ENCODE measurements at places on chromosomes 7 and 10.

GRCh38 chr10:116126239-116126638 is 146.8 kb downstream of the GFRA1 start:
- DNase-seq = no peak

GRCh38 chr10:133557381-133557780 is 8.0 kb downstream of the SYCE1 start:
- no peak for DNase-seq

GRCh38 chr10:20089879-20090278 is 273.6 kb downstream of the PLXDC2 start:
- DNase-seq = no peak

GRCh38 chr10:12499076-12499986 is 150.0 kb downstream of the CAMK1D start:
- peak; percentile 28 for DNase-seq

DNA sequence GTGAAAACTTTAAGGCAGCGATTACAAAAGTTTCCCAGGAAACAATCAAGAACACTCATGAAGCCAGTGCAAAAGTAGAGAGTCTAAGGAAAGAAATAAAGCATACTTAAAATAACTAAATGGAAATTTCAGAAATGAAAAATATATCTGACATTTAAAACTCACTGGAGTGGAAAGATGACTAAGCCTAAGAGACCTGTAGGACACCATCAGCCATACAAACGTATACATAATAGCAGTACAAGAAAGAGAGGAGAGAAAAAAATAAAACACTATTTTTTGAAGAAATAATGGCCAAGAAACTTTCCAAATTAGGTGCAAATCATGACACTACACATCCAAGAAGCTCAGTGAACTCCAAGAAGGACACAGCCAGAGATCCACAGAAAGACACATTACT is 5.4 kb upstream of the AKR1D1 start:
- no peak for DNase-seq

DNA sequence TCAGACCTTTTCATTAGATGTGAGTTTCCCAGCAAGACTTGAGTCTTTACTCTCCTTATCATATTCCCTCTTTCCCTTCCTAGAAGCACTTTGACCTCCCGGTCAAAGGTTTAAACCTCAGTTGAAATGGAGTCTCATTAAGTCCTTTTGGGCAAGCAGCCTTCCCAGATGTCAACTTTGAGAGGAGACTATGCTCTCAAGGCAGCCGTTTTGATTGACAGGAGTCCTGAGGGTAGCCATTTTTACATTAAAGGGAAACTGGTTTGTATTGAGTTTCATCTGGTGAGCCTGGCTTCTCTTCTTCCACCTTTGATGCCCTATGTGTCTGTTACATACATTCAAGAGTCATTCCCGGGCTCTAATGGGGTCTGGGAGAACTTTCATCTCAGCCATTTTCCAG is 685.1 kb downstream of the LRMDA start:
- DNase-seq = no peak

GRCh38 chr10:26890956-26891355 is 30.2 kb upstream of the ABI1 start:
- DNase-seq = peak; percentile 9

DNA sequence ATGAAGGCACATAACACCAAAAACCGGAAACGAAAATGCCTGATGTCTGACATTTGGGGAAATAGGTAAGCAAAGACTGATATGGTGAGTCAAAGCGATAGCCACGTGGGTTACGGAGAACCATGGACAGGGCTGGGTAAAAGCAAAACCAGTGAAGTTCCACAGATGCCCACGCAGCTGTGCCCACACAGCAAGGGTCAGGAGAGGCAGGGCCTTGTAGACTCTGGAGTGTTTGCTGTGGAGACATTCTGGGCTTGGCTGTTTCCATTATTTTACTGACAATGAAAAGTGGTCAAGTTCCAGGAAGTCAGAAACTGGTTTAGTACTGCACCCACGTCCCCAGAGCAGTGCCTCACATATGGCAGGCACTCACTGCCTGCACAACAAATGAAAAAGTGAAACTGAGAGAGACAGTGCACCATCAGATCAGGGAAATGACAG is 148.7 kb downstream of the ZMYND11 start:
- DNase-seq = no peak

DNA sequence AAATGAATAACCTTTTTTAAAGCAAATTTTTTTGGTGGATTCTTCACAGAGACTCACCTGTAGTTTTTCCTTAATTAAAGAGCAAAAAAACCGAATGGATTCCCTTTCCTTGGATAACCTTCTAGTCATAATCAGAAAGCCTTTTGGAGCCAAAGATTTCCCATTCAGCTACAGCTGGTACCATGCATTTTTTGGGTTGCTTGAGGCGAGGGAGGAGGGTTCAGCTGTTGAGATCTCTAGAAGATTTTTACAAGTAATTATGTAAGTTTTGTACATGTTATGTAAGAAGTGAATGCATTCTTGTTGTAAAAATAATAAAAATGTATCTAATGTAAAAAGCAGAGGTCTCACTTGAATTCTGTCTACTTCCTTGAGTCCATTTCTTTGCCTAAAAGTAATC is 463.2 kb downstream of the SORCS3 start:
- no peak for DNase-seq

DNA sequence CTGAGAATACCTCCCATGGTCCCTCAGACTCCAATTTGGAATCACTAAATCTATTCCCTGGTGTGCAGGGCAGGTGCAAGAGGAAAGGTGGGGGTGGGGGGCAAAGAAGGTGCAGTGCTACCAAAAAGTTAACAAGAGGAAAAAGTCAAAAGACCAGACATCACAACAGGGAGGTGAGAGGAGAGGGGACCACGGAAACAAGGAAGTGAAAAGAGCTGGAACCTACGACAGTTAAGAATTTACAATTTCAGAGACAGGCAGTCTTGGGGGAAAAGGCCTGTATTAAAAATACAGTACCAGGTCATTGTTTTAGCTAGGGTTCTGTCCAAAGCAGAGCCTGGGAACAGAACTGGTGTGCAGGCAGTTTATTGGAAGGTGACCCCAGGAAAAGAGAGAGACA is 14.6 kb downstream of the ITGB1 start:
- DNase-seq = no peak

GRCh38 chr10:110115784-110116520 is 91.5 kb upstream of the MXI1 start:
- DNase-seq = no peak
